ENCODE measurements at places on chromosomes 3 and 15.

DNA sequence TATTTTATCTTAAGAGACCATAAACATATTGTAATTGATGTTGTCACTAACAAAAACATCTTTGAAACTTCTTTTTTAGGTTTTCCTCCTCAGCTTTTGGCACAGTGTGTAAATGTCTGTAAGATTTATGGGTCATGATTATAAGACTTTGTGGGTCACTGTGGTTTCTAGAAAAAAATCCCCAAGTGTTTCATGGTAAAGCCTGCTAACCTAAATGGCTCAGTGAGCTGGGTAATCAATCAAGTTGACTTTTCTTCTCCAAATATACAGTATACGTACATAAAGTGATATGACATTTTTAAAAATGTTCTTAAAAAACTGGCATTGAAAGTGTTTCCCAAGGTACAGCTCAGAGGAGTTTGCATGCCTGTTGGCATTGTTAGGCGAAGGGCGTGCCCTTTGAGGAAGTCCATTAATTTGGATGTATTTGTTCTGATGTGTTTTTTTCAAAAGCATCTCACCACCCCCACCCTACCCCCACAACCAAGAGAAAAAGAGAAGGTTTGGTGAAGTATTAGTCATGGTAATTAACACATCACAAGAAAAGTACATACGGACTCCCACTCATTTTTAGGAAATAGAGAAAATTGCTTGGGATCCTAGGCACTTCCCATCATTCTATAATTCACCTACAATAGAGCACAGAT, 385.4 kb upstream of the LRRC3B start:
- no peak for DNase-seq

GRCh38 chr3:192655040-192655439, 72.3 kb downstream of the FGF12 start:
- DNase-seq: no peak

DNA sequence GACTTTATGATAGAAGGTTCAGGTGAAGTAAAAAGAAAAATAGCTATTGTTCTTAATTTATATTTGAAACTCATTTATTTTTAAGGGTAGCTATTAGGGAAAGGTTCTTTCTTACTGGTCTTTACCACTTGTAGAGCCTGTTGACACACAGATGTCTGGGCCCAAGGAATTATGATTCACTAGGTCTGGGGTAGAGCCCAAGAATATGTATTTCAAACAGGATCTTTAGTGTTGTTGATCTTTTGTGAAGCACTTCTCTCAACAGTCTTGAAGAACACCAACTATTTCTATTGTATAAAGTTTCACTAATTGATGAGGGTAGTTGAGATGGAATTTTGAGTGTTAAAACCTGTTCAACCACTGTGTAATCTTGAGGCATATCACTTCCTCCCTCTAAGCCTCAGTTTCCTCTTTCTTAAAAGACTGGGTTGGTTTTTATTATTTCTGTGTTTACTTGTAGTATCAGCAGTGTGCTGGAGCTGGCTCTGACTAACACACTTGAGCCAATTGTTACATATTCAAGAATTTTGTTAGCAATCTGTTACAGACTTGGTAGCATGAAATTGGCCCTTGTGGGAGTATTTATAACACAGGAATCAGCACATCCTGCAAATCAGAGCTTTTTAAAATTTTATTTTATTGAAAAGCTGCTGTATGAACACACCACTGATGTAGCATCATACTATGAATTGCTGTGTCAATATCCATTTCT, 155.9 kb downstream of the RBMS3 start:
- DNase-seq: no peak

GRCh38 chr15:43932907-43933306, 106.1 kb downstream of the WDR76 start:
- no peak for DNase-seq

GRCh38 chr15:41804361-41804760, 23.5 kb upstream of the JMJD7 start:
- DNase-seq: no peak

DNA sequence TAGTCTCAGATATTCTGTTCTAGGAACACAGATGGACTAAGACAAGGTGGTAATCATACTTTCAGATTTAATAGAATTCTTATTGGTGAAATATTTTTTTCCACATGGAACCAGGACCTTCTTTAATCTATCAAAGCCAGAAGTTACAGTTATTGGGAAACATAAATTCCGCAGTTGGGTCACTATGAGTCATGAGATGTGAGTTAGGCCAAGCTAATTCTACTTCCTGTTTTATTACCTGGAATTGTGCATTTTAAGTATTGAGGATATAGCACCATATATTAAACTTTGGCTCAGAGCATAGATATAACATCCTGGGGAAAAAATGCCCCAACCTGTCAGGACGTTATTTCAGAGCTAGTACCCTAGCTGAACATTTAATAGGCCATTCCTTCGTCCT, 96.4 kb upstream of the P3H2 start:
- no peak for DNase-seq

DNA sequence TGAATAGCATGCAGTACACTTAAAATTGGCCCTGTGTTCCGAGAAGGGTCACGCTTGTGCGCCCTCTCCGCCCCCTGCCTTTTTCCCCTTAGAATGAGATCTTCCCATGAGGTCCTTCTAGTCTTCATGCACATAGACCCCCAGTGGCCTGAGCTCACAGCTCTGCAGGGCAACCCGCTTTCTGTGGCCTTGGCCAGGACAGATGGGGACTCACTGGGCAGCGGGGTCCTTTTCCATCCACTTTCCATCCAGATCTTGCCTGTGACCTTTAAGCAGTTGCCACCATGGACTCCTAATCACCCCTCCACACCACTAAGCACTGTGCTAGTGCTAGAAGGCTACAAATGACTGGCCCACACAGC, 244.4 kb downstream of the UACA start:
- no peak for DNase-seq

- DNase-seq: no peak
Observed at GRCh38 chr3:42505849-42506410, 3.5 kb downstream of the VIPR1 start.

- DNase-seq: no peak
Observed at GRCh38 chr3:138349926-138350665, 1.7 kb downstream of the MRAS start.

DNA sequence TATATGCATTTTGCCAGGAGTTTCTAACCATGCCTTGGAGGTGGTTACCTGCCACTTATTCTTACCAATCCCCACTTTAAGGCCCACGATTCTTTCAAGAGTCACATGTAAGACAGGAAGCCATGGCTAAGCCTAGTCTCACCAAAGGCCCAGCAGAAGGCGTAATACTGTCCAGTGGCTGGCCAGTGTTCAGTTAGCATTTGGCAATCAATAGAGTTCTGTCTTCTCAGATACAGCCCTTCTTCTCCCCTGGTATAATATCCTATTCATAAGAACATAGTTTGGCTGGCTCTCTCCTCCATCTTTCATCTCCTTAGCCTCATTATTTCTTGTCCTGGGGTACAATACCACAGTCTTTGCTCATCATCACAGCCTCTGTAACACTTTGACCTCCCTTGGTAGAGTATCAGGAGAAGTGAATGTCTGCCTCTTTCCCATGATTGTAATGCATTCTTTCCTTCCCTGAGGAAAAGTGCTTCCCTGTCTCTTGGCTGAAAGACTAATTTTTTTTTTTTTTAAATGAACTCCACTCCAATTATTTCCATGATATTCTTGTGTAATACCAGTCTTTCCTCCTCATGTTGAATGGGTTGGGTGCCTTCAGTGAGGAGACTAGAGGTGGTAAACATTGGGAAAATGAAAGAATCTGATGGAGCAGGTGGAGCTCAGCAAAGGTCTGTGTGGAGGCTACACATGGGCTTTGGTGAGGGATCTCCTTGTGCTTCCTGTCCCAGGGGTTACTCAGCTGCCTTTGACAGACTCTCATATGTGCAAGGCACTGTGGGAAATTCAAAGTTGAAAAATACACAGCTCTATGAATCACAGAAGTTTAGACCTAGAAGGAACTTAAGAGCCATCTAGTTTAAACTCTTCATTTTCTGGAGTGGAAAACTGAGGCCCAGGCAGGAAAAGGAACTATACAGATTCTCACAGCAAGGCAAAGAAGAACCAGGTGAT, 218.2 kb downstream of the P3H2 start:
- DNase-seq: no peak

DNA sequence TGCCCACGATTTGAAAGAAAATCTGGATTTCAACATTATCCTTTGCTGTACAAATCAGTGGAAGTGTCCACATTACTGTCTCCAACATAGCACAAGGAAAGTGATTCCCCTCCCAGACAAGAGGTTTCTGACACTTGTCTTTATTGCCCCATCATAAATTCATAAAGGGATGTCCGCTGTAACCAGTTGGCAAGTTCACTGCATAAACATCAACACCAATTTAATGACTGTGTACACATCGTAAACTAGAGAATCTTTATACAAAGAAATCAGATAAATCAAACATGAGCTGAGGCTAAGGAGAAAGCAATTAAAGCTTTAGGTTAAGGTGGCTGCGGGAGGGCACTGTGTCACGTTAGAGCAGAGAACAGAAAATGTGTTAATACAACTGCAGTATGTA, 129.8 kb downstream of the MEIS2 start:
- DNase-seq: peak; percentile 60

DNA sequence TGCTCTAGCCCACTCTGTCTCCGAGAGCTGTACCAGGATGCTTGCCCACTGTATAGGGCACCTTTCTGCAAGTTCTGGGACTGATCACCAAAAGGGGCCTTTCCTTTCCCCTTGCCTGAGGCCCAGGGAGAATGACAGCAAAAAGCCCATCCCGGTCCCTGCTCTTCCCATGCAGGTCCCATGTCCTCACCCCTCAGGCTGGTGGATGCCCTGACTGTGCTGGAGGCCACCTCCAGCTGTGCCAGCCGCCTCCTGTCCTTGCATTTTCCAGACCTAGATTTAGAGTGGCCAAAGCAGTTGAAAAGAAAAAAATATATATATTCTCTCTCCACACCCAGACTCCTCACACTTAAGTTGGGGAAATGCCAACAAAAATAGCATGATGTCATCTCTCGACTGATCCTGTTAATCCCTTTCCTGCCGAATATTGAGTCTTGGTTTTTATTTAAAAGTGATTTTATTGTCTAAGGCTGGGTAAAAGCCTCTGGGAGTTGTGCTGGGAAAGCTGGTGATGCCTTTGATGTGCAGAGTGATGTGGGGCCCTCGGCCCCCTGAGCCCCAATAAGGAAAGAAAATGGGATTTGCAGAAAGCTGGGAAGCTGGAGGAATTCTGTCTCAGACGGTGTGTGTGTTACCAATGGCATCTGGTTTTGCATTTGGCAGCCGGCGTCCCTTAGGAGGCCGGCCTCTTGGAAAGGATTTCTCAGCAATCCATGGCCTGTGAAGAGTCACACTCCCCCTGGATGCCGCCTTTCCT, 29.3 kb upstream of the TPM1 start:
- DNase-seq: no peak

DNA sequence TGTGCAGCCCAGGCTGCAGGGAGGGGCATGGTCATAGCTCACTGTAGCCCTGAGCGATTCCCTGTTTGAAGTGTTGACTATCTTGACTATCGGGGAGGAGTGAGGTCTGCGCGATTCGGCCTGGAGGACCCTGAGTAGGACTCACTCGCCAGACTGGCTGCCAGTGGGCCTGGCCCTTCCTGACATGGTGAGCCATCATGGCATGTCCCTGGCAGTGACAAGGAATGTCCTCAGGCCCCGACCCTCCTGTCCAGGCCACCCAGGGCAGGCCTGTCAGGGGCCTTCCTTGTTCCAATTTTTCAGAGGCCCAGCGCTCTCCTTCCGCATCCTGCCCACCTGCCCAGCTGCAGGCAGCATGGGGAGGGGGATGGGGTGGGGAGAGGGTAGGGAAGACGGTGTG, 5.2 kb upstream of the OCA2 start:
- DNase-seq: no peak

- DNase-seq: no peak
Observed at GRCh38 chr3:17707813-17708543, 34.5 kb downstream of the TBC1D5 start.

DNA sequence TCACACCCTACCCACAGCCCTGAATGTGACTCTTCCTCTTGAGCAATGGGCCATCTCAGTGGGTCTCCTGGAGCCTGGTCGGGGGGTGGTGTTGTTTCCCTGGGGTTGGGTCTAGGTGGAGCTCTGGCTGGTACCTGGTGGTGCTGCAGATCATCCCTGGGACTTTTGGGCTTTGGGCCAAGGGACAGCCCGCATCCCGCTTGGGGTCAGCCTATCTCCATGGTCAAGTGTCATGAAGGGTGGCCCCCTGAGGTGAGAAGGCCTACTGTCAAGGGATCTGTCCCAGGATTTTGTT, 202.0 kb downstream of the UBE3A start:
- DNase-seq: no peak

DNA sequence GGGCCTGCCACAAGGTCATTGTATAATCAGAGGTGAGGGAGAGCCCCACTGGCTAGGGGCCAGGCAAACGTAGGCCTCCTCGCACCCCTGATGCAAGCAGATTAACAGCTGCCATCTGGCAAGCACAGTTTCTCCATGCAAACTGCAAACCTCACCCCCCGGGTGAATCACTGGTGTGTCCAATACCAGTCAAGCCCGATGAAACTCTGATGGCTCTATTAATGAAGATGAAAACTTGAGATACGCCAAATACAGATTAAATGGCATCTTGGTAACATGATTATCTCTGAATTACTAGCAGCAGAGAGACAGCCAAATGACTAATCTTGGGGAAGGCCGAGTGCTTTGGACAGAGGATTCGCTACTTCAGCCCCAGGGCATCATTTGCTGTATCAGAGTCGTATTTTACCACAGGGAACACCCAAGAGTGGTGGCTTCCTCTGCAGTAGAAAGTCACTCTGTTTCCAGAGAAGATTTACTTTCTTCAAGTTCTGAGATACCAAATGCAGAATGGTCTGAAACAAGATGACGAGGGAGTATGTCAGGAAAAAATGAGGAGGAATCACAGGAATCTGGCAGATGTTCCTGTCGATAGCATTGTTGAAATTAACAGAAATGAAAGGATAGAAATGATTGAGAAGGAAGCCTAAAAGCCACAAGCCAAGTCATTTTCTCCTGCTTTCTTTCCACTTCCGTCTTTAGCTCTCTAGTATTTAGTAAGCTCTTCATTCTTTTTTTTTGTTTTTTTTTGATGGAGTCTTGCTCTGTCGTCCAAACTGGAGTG, 96.2 kb upstream of the NR2F2 start:
- DNase-seq: no peak

DNA sequence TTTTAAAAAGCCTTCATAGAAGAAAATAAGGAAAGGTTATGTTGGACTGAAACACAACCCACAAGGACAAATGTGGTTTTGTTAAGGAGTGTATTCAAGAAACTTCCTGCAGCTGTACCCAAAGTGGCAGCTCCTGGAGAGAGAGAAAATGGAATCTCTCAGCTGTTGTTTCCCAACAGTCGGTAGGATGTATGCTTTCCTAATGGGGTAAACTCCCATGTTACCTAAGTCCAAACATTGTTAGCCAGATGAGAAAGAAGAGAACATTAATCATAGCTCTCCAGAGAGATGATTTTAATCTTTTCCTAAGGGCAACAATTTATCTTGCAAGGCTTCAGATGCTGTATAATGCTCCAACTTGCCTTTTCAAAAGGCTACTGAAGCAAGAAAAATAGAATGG, 22.6 kb upstream of the TEX9 start:
- no peak for DNase-seq

Measured in NCI-H774 (cell line).